ENCODE measurements at places on chromosomes 5 and 9. TPM values are rescaled to one million over a fixed set of nuclear protein-coding genes. Genes with fewer than 3 reads are reported as not detected.

The POU5F2 gene
- total RNA-seq, result 0.53 TPM

The PALM2AKAP2 gene
- 18.2 TPM for total RNA-seq

The GFI1B gene
- total RNA-seq, result not detected

The CCDC112 gene
- total RNA-seq, result 5.4 TPM
